T-helper 22 cell (primary cell): ENCODE measurements at places on chromosomes 1 and 21.

- peak; percentile 92 for DNase-seq
Measured at GRCh38 chr1:223726380-223727001, 14.2 kb downstream of the CAPN2 start.

DNA sequence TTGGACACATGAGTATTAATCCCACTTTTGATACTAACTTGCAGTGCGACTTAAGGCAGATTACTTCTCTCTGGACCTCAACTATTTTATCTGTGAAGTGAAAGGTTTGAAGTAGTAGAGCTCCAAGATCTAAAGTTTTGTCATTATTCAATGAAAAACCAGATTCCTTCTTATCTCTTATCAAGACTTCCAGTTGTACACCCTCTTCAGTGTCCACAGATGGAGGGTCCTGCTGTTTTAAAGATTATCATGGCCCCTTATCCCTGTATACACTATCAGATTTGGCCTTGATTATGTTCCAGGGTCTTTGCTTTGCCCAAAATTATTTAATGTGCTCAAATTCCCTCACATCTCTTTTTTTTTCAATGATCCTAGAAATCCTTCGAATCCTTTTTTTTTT is 1.1 kb downstream of the C1orf50 start:
- DNase-seq, result no peak

GRCh38 chr1:226662642-226663326 is 76.3 kb downstream of the ITPKB start:
- DNase-seq, result peak; percentile 93

GRCh38 chr21:26881504-26882228 is 36.5 kb upstream of the ADAMTS1 start:
- DNase-seq, result no peak

- DNase-seq, result no peak
Measured at GRCh38 chr1:153556348-153556747, 7.3 kb upstream of the S100A3 start.

- no peak for DNase-seq
Measured at GRCh38 chr1:62953633-62954032, 169.7 kb downstream of the ATG4C start.

- DNase-seq, result no peak
Measured at GRCh38 chr1:34843392-34844251, 15.9 kb downstream of the SMIM12 start.

DNA sequence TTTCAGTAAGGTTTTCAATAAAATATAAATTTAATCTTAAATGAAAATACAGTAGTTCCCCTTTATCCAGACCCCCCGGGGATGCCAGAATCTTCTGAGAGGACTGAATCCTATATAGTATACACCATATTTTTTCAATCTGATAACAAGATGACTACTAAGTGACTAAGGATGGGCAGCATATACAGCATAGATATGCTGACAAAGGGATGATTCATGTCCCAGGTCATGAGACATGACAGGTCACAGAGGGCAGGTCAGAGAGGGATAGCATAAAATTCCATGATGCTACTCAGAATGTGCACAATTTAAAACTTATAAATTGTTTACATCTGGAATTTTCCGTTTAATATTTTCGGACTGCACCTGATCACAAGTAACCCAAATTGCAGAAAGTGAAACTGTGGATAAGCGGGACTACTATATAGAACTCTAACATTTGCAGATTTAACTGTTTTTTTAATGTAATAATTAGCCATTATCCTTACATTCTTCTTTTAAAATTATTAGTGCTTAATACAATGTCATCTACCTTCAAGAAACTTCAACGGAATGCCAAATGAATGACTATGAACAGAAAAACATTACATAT is 48.8 kb downstream of the LRRC40 start:
- DNase-seq, result no peak

DNA sequence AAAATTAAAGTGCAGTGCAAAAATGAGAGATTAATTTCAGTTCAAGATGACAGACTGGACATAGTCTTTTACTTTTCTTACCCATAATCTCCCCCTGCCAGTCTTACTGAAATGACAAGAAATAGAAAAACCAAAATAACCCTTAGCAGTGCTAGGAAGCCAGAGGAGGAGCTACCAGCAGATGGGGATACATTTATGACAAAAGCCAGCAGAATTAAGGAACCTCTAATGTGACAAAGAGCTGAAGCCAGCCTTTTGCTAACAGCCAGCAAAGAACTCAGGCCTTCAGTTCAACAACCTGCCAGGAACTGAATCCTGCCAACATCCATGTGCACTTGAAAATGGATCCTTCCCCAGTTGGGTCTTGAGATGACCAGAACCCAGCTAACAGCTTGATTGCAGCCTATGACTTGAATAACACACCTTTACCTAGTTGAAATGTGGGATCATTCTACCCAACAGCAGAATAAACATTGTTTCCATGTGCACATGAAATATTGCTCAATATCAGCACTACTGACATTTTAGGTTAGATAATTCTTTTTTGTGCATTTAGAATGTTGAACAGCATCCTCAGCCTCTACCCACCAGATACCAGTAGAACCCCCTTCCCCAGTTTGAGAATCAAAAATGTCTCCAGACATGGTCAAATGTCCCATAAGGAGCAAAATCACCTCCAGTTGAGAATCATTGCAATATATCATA is 7.9 kb upstream of the TRAF5 start:
- DNase-seq, result no peak

DNA sequence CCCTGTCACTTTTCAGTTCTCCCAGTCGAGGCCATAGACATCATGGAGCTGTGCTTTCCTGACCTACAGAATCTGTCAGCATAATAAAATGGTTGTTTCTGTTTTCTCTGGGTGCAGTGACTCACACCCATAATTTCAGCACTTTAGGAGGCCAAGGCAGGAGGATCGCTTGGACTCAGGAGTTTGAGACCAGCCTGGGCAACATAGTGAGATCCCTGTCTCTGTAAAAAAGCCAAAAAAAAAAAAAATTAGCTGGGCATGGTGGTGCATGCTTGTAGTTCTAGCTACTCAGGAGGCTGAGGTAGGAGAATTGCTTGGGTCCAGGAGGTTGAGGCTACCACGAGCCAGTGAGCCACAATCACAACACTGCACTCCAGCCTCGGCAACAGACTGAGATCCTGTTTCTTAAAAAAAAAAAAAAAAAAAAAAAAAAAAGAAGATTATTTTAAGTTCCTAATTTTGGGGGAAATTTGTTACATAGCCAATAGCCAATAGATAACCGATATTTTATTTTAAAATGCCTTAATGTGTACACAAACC is 196.2 kb downstream of the ADSS2 start:
- no peak for DNase-seq

DNA sequence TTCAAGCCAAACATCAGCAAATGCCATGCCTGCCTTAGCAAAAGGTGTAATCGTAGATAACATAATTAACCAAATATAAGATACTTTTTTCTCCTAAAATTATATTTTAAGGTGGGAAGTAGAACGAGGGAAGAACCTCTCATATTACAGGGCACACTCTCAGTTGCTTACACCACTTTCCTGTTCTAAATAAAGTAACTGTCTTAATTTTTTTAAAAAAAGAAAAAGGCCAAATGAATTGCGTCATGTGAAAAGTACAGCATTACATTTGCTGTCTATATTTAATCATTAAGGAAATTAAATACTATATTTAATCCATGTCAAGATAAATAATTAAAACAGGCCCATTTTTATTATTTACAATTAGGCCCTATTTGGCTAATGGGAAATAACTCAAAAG is 23.7 kb downstream of the JAK1 start:
- no peak for DNase-seq

DNA sequence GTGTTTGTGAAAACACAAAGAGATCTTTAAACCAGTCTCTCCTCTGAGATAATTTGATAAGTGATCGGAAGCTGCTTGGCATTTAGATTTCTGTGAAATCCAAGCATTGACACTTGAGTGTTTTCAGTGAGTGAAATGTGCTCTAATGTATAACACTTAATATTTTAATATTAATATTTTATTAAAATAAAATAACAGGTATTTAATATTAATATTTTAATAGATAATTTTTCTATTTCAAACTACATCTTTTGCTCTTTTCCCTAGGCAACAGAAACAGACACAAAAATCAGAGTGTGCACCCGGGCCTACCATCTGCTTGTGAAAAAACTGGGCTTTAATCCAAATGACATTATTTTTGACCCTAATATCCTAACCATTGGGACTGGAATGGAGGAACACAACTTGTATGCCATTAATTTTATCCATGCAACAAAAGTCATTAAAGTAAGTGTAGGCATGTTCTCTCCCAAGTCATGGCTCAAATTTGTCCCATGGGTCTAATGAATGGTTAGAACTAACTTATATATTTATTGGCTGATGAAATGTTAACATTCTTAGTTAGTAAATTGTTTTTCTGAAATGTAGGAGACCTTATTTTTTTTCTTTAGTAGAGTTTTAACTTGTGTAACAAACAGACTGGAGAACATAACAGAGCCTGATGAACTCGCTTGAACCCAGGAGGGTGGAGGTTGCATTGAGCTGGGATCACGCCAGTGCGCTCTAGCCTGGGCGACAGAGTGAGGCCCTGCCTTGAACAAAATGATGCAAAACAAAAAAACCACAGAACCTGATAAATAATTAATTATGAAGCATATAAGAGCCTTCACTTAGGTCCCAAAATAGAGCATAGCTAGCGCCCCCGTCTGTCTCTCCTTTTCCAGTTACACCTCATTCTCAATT is 55.2 kb downstream of the MTR start:
- no peak for DNase-seq

- no peak for DNase-seq
Measured at GRCh38 chr1:91546301-91546581, 45.6 kb downstream of the CDC7 start.

DNA sequence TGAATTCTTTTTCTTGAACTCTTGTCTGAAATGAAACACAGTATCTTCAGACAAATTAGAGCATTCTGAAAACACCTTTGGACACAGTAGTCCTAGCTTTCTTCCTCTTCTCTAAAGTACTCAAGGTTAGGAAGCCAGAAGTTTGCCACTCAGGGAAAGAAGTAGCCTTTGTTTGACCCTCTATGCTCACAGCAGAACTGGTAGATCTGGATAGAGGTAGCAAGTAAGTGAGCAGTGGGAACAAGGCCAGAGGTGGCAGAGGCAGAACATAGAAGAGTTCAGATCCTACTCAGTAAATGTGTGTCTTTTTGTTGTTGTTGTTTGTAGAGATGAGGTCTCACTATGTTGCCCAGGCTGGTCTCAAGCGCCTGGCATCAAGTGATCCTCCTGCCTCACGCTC is 7.4 kb upstream of the PIGR start:
- DNase-seq, result no peak

DNA sequence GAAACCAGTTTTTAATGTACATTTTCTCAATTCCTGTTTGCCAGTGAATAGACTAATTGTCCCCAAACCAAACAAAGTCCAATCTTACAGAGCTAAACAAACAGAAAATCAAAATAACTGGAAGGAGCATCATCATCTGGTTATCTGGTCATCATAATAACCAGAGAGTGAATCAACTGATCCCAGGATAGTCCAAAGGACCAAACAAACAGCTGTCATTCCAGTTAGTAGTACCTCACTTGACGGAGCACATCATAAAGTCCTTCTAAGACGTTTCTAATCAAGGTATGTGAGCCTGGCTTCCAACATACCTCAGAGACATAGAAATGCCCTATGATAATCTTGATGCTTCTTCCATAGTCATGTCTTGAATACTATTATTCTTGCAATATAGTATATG is 240.5 kb downstream of the LTN1 start:
- no peak for DNase-seq

DNA sequence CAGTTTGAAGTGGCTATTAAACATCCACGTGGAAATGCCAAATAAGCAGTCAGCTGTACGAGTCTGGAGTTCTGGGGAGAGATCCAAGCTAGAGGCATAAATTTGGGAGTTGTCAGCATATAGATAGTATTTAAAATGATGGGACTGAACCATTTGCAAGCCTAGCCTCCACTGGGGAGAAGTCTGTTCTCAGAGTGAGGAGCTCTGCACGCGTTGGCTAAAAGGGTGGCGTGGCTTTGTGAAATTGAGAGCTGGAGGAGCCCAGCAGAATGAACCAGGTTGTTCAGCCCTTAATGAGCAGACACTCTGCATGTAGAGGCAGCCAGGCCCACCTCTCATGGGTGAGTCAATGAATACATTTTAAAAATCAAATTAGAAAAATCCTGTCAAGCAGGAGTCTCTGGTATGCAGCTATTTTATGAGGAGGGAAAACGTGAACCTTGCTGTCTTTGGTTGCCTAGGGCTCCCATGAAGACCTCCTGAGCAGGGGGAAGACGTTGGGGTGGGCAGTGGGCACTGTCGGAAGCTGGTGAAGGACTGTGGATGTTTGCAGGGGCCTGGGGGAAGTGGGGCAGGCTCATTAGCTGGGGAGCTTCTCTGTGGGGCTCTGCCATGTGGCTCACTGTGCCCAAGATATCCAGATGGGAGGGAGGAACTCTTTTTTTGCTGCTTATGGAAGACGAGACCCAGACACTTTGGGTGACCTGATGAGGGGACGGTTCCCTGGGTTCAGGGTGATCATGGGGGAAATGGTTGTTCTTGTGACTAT is 18.8 kb downstream of the TMCC2 start:
- DNase-seq, result no peak

DNA sequence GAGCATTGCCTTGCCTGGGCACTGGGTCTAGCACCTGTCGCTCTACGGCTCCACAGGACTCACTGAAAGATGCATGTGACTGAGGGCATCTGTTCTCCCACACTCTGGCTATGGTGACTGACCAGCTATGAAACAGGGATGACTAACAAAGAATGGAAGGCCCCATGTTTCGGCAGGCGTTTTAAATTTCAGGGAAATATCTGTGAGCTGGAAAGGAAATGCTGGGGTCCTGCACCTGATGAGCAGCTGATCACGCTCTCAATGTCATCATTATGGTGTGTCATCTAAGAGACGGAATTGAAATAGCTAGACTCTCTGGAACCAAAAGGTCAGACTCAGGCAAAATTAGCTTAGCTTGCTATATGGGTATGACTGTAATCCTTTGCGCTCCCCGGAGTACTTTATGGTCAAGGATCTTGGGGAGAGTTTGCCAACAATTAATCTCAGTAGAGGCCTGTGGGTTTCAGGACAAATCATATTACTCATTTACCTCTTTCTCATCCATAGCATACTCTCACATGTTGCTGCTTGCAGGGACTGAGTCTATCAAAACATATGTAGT is 24.5 kb upstream of the PALMD start:
- DNase-seq, result no peak

DNA sequence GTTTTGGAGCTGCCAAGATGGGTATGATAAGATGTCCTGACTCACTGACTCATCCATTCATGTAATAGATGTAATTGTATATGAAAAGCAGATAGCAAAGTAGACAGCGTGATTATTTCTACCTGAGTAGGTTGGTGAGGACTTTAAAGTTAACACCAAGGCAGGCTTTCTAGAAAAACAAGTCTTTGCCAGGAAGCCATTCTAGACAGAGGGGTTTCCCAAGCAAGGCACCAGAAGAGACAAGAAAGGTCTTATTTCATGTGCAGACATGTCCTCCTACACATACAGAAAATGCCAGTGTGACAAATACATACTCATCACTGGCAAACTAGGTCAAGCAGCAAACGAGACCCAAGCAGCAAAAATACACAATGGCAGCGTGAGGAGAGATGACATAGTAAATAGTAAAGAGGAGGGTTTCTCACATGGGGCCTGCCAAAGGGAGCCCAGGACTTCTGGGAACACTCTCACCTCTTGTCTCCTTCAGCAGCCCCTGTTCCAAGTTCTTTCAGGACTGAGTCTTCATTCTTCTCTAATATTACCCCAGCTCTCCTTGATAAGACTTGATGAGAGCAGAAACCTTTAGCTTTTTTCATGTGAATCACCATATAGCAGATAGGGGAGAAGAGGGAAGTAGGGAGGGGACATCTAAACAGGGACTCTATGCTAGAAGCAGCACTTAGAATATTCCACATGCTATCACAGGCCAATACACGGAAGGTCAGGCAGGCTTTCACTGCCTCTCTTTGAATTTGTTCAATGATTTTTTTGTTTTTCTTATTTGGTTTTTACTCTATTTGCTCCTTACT is 114.6 kb upstream of the ATP1B1 start:
- DNase-seq, result no peak
